ENCODE measurements at places on chromosomes 5 and 9. TPM values are rescaled to one million over a fixed set of nuclear protein-coding genes. Genes with fewer than 3 reads are reported as not detected.

Gene MOB3B
- total RNA-seq: 1.4 TPM

Gene CD72
- total RNA-seq: 9.0 TPM

Gene SPATA31A3
- total RNA-seq: not detected

Gene FST
- total RNA-seq: 0.23 TPM

Gene FREM1
- total RNA-seq: 0.11 TPM
